ENCODE measurements at places on chromosomes 2 and 18.

DNA sequence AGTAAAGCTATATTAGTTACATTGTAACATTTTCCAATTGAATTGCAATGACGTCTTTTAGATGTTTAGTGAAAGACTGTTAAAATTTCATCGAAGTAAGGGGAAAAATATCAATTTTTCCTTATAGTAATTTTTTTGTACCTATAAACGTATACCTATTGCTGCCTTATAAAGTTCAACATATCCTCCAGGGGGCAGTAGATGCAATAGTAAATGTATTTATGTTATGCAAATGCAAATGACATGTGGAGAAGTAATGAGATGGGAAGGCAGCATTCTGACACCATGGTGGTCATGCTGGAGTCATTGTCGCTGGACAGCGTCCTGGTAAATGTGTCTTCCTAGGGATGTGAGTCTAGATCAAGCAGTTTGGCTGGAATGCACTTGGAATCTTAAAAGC is 38.7 kb downstream of the MSTN start:
- DNase-seq = no peak

DNA sequence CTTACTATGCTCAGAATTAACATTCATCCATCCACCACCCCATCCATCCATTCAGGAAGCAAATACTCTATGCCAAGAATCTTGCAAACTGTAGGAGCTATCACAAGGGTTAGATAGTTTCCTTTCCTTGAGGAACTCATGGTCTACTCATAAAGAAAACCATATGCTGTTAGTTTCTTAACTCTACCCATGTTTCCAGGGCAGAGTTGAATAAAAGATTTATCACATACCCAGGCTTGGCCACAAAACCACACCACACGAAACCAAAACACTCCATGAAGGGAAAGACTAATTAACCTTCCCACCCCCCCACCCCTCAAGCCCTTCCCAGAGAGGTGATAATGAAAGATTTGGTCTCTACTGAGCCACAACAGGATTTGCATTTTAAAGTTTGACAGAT is 23.7 kb upstream of the MSGN1 start:
- DNase-seq = no peak

- no peak for DNase-seq
Measured at GRCh38 chr18:69980982-69981804, 33.5 kb upstream of the CD226 start.

GRCh38 chr18:47993409-47993808 is 63.0 kb upstream of the SMAD2 start:
- no peak for DNase-seq

DNA sequence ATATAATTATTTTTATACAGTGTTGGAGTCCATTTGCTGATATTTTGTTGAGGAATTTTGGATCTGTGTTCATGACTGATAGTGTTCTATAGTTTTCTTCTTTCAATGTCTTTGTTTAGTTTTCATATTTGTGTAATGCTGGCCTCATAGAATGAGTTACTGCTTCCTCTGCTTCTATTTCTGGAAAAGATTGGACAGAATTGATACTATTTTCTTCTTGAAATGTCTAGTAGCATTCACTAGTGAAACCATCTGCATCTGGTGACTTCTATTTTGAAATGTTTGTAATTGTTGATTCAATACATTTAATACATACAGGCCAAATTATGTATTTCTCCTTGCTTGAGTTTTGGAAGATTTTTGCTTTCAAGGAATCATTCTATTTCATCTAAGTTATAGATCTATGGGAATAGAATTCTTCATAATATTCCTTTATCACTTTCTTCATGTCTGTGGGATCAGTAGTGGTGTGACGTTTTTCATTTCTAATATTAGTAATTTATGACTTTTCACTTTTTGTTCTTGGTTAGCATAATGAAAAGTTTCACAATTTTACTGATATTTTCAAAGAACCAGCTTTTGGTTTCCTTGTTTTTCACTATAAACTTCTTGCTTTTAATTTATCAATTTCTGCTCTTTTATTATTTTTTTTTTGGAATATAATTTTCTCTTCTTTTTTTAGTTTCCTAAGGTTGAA is 509.9 kb upstream of the VRK2 start:
- DNase-seq = no peak

- DNase-seq = no peak
Measured at GRCh38 chr2:85231468-85231805, 96.4 kb downstream of the TGOLN2 start.

- no peak for DNase-seq
Measured at GRCh38 chr2:6067089-6067488, 374.9 kb downstream of the SOX11 start.

DNA sequence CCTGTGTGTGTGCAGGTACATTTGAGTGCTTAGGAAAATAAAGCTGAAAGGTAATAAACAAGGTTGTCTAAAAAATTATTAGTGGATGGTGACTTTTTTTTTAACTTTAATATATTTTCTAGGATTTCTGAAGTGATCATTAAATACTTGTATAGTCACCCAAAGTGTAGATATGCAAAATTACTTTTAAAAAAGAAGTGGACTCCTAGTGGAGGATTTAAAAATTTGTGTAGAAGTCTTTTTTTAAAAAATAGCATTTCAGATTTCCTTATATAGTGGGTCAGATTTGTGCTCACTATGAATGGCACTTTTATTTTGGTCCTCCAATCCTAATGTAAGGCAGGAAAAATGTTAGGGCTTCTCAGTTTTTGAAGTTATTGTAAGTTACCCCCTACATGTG is 3.9 kb downstream of the GORASP2 start:
- DNase-seq = no peak

DNA sequence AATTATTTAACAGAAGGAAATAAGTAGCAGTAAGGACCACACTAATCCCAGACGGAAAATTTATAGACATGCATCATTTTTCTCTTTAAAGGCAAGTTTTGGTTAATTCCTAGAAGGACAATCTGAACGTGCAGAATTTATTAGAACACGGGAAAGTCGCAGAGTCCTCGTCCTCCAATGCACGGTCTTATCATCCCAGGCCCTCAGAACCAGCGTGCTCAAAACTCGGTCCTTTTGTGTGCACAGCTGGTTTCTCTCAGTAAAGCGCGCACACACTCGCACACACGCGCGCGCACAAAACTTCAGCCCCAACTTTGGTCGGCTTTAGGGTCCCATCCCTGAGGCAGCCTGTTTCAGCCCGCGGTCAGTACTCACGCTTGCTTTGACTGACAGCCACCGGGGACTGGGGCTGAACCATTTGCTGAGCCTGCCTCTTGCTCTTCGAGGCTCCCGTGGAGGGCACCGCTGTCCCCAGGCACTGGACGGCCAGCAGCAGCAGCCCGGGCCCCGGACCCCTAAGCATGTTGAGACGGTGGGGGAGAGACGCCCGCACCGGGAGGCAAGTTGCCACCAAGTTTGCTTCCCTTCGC is 493 bp downstream of the FN1 start:
- no peak for DNase-seq

GRCh38 chr2:96869822-96870625 is at the start of gene SEMA4C:
SEMA4C (minus strand) TSS chr2:96870080; CDS start chr2:96867886, 2,194 bp downstream.
- DNase-seq = peak; percentile 60

GRCh38 chr2:137202318-137202717 is 437.0 kb downstream of the THSD7B start:
- DNase-seq = no peak

GRCh38 chr2:97992836-97993825 is 2.6 kb downstream of the TMEM131 start:
- no peak for DNase-seq

DNA sequence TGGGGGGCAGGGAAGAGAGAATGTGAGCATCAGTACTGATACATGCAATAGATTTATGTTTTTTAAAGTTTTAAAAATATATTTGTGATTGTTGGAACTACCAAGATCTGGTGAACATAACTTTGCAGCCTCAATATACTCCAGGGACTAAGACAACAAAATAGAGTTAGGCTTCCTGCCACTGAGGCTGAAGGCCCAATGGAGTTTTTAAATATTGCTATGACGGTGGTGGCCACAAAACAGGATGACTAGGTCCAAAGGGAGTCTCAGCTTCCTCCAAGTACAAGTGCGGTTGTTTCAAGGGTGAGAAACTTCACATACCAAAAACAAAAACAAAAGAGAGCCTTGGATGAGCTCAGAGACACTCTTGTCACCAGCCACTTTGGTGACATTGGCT is 72.9 kb downstream of the CCBE1 start:
- DNase-seq = no peak

DNA sequence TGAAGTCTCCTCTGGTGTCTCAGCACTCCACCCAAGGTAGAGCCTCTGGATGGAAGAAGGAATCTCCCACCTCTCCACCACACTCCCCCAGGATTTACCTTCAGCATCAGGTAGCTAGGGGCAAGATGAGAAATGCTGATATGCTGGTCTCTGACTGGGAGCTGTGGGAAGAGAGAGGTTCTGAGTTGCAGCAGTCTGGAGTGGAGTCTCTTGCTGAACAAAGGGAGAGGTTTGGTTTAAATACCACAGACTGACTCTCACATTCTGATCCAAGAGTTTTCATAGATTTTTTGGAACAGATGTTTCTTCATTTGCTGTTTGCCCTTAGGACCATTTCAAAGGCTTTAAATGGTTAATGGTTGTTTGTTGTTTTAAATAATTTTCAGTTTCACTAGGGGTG is 1.1 kb upstream of the CFLAR start:
- no peak for DNase-seq

GRCh38 chr2:72917138-72917876 is at the start of gene EMX1:
EMX1 (plus strand) TSS chr2:72917519; CDS start chr2:72917853, 334 bp downstream.
- DNase-seq = no peak

DNA sequence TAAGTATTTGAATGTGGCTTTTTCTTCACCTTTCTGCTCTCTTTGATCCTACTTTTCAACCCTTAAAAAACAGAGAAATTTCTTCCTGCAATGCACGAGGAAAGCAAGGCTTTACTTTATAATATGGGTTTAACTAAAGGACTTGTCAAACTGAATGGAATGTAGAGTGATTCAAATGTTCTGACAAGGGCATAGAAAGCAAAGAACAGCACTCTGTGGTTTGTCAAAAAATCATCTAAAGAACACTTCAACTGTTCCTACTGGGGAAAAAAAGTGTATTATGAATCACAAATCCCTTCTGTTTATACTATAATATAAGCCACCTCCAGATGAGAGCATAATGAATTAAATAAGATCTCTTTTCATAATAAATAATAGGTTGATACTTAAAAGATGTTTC is 45.0 kb upstream of the RIT2 start:
- no peak for DNase-seq

DNA sequence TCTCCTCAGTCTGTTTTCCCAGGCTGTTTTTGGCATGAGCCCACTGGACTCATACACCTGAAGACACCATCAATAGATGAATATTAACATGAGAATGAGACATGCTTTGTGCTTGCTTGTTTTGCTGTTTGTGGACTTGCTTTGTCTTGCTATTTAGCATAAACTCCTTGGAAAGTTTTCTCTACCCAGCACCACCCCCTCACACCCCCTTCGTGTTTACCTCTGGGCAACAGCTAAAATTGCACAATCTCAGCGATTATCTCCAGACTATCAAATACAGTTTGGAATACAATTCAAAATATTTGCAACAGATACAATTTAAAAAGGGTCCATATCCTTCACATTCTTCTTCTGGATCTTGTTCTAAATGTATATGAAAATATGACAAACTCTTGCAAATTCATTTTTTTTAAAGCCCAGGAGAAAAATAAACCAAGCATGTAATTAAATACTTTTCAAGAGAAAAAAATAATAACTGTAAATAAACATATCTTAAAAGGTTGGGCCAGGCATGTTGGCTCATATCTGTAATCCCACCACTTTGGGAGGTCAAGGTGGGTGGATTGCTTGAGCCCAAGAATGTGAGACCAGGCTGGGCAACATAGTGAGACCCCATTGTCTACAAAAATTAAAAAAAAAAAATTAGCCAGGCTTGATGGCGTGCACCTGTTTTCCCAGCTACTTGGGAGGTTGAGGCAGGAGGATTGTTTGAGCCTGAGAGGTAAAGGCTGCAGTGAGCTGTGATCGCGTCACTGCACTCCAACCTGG is 32.3 kb upstream of the PMAIP1 start:
- DNase-seq = no peak

DNA sequence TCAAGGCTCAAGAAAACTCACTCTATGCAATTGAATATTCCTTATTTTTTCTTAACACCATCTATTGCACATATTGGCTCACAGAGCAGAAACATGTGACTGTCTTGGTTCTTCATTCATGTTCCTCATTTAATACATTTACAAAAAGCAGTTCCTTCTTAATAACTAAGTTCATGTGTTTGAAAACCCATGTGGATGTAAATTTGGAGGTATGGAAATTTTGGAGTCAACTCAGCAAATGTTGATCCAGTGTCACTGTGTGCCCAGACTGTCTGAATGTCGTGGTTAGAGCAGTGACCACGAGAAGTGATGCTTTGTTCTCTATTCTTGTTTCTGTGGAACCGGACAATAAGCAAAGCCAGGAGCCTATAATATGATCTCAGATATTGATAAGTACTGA is 299.1 kb downstream of the SETBP1 start:
- DNase-seq = no peak

DNA sequence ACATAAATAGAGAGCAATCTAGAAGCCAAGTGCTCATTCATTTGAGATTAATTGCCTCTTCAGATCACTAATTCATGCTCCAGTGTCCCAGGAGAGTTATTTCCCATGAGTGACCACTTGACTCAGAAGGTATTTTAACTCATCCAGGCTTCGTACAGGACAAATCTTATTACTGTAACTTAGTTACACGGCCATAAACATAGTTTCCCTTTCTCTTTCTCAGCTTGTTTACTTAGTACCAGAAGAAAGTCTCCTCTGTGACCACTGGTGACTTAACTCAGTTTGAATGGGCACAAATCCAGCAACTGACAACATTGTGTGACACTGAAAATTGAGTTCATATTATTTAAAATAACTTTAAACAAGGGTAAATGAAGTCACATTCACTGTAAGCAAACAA is 25.3 kb downstream of the MMADHC start:
- no peak for DNase-seq

DNA sequence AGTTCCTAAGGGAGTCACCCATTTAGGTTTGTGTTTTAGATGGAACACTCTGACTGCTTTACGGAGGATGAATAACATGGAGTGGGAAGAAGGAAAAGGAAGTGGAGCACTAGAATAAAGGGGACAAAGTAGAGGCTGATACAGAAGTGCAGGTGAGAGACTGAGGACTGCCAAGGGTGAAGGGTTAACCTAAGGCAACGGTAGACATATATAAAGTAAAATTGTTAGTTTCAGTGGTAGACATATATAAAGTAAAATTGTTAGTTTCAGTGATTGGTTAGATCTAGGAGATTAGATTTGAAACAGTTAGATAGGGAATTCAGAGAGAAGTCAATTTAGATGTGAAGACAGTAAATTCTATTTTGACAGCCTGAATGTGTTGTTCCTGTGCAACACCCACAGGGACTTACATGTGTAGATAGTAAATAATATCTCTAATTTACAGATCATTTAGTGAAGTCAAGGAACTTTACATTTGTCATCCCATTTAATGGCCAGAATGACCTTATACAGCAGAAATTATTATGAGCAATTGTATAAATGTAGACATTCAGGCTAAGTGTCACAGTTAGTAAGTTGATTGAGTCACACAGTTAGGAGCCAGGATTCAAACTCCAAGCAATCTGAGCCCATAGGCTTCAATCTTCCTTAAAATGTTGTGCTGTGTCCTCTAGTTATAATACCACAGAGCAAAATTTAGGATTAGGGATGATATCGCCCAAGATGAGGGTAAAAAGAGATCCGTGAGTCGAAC is 270.8 kb upstream of the UBE2E3 start:
- DNase-seq = no peak

- no peak for DNase-seq
Measured at GRCh38 chr2:68463287-68463877, 3.7 kb downstream of the FBXO48 start.
